ENCODE measurements at places on chromosomes 7 and 10. TPM values are rescaled to one million over a fixed set of nuclear protein-coding genes. Genes with fewer than 3 reads are reported as not detected.

The PPP1R3C gene
- polyA plus RNA-seq: not detected

The LIPK gene
- not detected for polyA plus RNA-seq

The ERVW-1 gene
- not detected for polyA plus RNA-seq

The ADAM22 gene
- polyA plus RNA-seq: 0.79 TPM

The NPTX2 gene
- not detected for polyA plus RNA-seq

The KBTBD2 gene
- polyA plus RNA-seq: 18.4 TPM

The C10orf120 gene
- polyA plus RNA-seq: not detected

The WBP1L gene
- 30.3 TPM for polyA plus RNA-seq

The PAPOLB gene
- not detected for polyA plus RNA-seq

The GPR85 gene
- not detected for polyA plus RNA-seq

The CRHR2 gene
- polyA plus RNA-seq: not detected

The C10orf67 gene
- not detected for polyA plus RNA-seq

The HTR7 gene
- polyA plus RNA-seq: not detected

The CPN1 gene
- not detected for polyA plus RNA-seq

The AKR1E2 gene
- 3.6 TPM for polyA plus RNA-seq

The TMEM213 gene
- not detected for polyA plus RNA-seq

The KIAA1549 gene
- not detected for polyA plus RNA-seq

The DLX6 gene
- not detected for polyA plus RNA-seq

The CALHM2 gene
- polyA plus RNA-seq: 2.0 TPM

The FLNC gene
- polyA plus RNA-seq: not detected

The TAS2R5 gene
- 0.90 TPM for polyA plus RNA-seq

The TET1 gene
- 1.4 TPM for polyA plus RNA-seq

The ZPBP gene
- polyA plus RNA-seq: not detected

The SLC25A40 gene
- 11.0 TPM for polyA plus RNA-seq

The FGFBP3 gene
- polyA plus RNA-seq: 2.5 TPM

The IRF5 gene
- polyA plus RNA-seq: 0.95 TPM

The CPVL gene
- 0.32 TPM for polyA plus RNA-seq

The AOC1 gene
- polyA plus RNA-seq: not detected

The IFIT1 gene
- 4.7 TPM for polyA plus RNA-seq

The CEP55 gene
- polyA plus RNA-seq: not detected

The ZNF680 gene
- 9.1 TPM for polyA plus RNA-seq

The CALHM3 gene
- not detected for polyA plus RNA-seq

The GPC2 gene
- polyA plus RNA-seq: 0.87 TPM

The ACBD7 gene
- not detected for polyA plus RNA-seq

The GPR26 gene
- not detected for polyA plus RNA-seq

The PTPRZ1 gene
- not detected for polyA plus RNA-seq

The BICC1 gene
- not detected for polyA plus RNA-seq

The GPER1 gene
- 0.21 TPM for polyA plus RNA-seq

All from naive thymus-derived CD4-positive, alpha-beta T cell (primary cell).